Activated naive CD8-positive, alpha-beta T cell treated with anti-CD3 and anti-CD28 coated beads for 36 hours (primary cell): ENCODE measurements at places on chromosomes 5 and 9. TPM values are rescaled to one million over a fixed set of nuclear protein-coding genes. Genes with fewer than 3 reads are reported as not detected.

MIER3 gene
- total RNA-seq, result 16.7 TPM

PRRT1B gene
- total RNA-seq, result not detected

AQP7 gene
- total RNA-seq, result not detected

PCDHB8 gene
- total RNA-seq, result not detected

CA9 gene
- 2.7 TPM for total RNA-seq

CCNO gene
- 0.14 TPM for total RNA-seq

C5orf22 gene
- total RNA-seq, result 29.5 TPM

KCTD16 gene
- 0.16 TPM for total RNA-seq

ST6GALNAC4 gene
- total RNA-seq, result 51.2 TPM

NEUROG1 gene
- total RNA-seq, result not detected

FCN1 gene
- total RNA-seq, result not detected

PIP5KL1 gene
- total RNA-seq, result 3.2 TPM

COL15A1 gene
- total RNA-seq, result not detected

CD14 gene
- 0.58 TPM for total RNA-seq

ZNF474 gene
- 0.28 TPM for total RNA-seq

RLN1 gene
- total RNA-seq, result 1.1 TPM

SAPCD2 gene
- total RNA-seq, result 15.4 TPM

TPPP gene
- total RNA-seq, result 0.08 TPM

CTSV gene
- total RNA-seq, result 0.20 TPM

DOCK2 gene
- total RNA-seq, result 149 TPM

KLF4 gene
- 0.62 TPM for total RNA-seq

CSF1R gene
- total RNA-seq, result not detected

WDR38 gene
- total RNA-seq, result not detected

CARD9 gene
- 1.8 TPM for total RNA-seq

STC2 gene
- total RNA-seq, result 41.2 TPM

PTPN3 gene
- total RNA-seq, result 1.2 TPM

SREK1 gene
- 60.5 TPM for total RNA-seq

IFNA21 gene
- not detected for total RNA-seq

ANKRD34B gene
- not detected for total RNA-seq

ZCCHC9 gene
- 38.9 TPM for total RNA-seq

SPEF2 gene
- total RNA-seq, result 6.1 TPM

SLC34A1 gene
- not detected for total RNA-seq

AKNA gene
- total RNA-seq, result 129 TPM

FAM114A2 gene
- 28.9 TPM for total RNA-seq

LVRN gene
- total RNA-seq, result not detected

LAMC3 gene
- 0.56 TPM for total RNA-seq

FAM174A gene
- 5.8 TPM for total RNA-seq

GGTA1 gene
- total RNA-seq, result not detected

TTC1 gene
- total RNA-seq, result 73.9 TPM

C9 gene
- total RNA-seq, result not detected

RAD1 gene
- total RNA-seq, result 54.8 TPM

FREM1 gene
- total RNA-seq, result not detected

MARCHF3 gene
- total RNA-seq, result 5.7 TPM

ACTL7A gene
- total RNA-seq, result not detected

SPATA31C1 gene
- not detected for total RNA-seq

FAM221B gene
- not detected for total RNA-seq

CTSL gene
- 1.4 TPM for total RNA-seq

KIF4B gene
- total RNA-seq, result not detected

EIF4E1B gene
- not detected for total RNA-seq

TAF11L4 gene
- total RNA-seq, result not detected
